Stimulated activated CD4-positive, alpha-beta T cell treated with anti-CD3 and anti-CD28 coated beads, Interleukin-1b, Interleukin-23, amount 100 ng/mL, for 48 hours (primary cell): ENCODE measurements at places on chromosomes 6 and 20.
A peak's percentile ranks its signal among the peaks of the same experiment; 100 is the strongest.

GRCh38 chr6:1479601-1480221 is 90.3 kb downstream of the FOXF2 start:
- DNase-seq = no peak

GRCh38 chr20:5203380-5203779 is 76.6 kb downstream of the CDS2 start:
- DNase-seq = no peak

DNA sequence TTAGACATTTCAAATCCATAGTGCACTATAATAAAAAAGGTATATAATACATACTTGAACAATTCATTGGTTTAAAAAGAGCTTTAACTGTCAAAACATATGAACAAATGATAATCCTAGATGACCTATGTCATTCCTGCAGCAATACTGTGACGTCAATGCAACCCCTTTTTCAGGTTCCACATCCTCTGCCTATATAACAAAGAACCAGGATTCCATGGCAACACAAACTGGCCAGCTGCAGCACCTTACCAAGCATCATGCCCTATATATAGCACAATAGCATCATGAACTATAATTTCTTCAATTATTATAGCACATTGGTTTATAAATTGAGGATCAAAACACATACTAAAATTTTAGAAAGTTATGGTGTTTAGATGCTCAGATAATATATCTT is 578 bp upstream of the PTCHD4 start:
- no peak for DNase-seq

- DNase-seq = peak; percentile 47
Observed at GRCh38 chr6:170087941-170088581, 202.8 kb downstream of the DLL1 start.

- DNase-seq = no peak
Observed at GRCh38 chr6:139337001-139337400, 37.4 kb downstream of the CITED2 start.

DNA sequence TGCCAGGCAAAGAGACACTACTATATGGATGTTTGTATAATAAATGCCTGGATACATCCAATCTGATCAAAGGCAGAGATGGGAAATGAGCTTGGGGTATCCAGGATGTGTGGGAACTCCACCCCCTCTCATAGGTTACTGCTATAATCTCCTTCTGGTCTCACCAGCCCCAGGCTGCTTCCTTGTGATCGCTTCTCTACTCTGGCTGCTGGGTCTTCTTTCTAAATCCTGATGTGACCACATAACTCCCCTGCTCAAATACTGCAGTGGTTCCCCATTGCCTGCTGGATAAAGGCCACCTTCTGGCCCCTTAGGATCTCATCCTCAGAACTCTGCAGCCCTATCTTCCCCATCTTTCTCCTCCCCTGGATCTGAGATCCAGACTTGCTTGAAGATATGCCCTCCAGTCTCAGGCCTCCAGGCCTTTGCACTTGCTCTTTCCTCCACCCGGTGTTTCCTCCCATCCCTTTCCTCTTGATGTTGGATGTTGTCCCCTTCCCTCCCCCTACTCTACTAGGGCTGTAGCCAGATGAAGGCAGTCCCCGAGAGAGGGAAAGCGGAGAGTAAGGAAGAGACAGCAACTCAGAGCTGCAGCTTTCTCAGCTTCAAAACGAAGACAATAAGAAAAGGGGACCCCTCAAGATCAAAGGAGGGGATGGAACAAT is 828 bp upstream of the XKR7 start:
- no peak for DNase-seq

DNA sequence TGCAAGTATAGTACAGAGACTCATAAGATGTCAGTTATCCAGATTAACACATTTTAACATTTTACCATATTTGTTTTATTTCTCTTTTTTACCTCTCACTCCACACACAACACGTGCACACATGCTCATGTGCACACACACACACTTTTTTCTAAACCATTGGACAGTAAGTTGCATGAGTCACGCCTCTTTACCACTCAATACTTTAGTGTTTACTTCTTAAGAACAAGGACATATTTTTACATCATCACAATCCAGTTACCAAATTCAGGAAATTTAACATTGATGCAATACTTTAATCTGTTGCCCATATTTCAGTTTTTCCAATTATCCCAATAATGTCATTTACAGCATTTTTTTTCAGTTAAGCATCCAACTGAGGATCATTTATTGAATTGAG is 109.0 kb downstream of the RIN2 start:
- no peak for DNase-seq

- no peak for DNase-seq
Observed at GRCh38 chr6:43887906-43888683, 118.1 kb downstream of the VEGFA start.

- no peak for DNase-seq
Observed at GRCh38 chr6:150907383-150907782, 41.9 kb downstream of the MTHFD1L start.

DNA sequence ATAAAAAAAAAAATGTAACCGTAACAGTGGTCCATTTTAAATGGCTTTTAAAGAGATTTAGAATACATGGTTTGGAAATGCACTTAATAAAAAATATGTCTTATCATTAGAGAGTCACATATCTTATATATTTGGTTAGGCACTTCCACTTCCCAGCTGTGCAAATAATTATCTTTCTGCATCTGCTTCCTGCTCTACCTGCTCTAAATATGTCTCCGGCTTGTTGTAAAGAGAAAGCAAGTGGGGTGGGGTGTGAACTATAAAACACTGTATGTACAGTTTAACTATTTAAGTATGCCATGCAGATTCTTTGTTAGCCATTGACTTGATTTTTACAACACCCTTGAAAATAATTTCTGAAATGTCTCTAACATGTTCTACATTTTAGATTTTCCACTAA is 106.3 kb downstream of the NKAIN2 start:
- DNase-seq = no peak

DNA sequence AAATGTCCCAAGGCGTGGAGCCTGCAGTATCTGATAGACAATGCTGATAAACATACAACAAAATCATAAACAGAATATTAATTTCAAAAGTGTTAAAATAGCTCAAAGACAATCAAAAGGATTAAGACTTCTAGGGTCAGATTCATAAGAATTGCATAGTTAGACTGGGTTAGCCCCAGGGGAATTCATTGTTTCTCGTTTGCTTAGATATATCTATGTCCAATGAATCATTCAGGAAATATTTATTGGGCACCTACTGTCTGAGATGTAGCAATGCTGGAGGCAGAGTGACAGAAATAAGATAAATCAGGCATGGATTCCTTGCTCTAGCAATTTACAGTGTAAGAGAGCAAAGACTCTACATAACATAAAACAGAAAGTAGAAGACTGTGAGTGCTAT is 124.4 kb upstream of the PRL start:
- no peak for DNase-seq

DNA sequence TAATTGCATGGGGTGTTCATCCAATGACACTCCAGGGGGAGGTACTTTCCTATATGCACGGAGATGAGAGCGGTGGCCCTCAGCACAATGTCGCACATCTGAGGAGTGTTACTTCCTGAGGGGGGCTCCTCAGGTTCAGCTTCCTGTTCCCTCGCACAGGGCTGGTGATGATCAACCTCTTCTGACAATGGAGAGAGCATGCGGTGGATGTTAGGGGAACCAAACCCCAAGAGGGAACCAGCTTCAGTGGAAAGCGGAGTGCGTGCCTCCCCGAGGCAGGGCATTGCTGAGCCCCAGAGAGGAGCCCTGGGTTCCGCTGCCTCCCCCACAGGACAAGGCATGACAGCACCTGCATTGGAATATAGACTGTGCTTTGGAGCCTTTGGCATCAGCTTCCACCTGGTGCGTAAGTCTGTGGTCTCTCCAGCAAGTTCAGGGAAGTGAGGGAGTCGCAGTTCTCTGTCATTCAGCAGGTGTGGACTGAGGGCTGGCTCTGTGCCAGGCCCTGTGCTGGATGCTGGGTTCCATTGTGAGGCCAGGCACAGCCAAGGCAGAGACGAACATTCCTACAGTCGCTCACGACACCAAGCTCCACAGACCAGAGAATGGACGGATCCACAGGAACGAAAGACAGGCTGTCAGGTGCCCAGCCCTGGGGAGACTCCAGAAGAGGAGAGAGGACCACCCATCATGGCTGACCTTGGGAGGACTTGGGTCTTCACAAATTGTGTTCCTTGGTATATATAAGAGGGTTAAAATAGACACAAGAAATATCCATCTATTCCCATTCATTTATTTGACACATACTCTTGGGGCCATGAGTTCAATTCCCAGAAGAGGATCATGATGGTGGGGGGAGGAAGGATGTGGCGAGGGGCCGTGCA is 3.9 kb upstream of the ZNF831 start:
- DNase-seq = peak; percentile 59

- DNase-seq = no peak
Observed at GRCh38 chr6:30557683-30557981, 537 bp downstream of the PRR3 start.

- no peak for DNase-seq
Observed at GRCh38 chr6:107021446-107022185, 6.4 kb upstream of the MTRES1 start.
